ENCODE measurements at places on chromosomes 7 and 10.

DNA sequence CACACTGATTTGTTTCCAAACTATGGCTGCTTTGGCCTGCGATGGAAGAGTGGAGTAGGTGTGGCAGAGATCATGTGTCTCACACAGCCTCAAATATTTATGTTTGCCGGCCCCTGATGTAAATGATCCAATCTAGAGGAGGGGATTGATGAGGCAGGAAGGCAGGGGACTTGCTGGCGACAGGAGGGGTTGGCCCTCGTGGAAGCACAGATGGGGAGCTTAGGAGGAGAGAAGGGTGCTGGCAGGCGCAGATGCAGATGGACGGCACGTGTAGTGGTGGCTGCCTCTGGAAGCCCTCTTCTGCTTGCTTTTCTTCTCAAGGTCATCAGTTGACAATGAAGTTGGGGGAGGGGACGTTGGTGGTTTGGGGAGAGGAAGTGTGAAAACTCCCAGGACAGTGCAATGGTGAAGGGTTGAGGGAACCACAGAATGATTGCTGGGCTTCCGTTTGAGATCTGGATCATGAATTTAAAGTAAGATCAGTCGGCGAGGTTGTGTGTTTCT lies 15.4 kb downstream of the COL13A1 start:
- no peak for ATAC-seq

DNA sequence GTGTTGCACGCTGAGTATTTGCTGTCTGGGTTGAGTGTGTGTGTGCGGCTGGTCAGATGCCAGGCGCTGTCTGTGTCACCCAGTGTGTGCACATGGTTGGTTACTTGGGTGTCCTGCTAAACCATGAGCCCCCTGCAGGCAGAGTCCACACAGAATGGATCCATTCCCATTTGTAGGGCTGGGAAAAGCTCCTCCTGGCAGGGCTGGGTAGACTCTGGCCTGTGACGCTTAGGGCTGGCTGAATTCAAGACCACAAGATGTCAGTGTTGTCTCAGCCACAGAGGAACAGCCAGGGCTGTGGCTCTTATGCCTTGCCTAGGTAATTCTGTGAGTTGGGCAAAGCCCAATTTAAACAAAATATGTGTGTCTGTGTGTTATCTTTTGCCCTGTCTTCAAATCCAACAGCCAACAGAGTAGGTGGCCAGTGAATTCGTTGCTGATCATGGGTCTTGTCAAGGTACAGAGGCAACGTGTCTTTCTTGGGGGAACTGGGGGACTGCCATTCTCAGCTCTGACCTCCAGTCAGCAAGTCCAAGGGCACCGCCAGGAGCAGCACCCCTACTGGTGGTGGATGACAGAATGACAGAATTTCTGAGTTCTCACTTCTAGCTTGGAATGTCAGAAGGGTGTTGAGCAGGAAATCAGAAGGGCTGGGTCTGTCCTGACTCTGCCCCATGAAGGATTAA lies 285.1 kb downstream of the CCSER2 start:
- ATAC-seq = peak; percentile 19

DNA sequence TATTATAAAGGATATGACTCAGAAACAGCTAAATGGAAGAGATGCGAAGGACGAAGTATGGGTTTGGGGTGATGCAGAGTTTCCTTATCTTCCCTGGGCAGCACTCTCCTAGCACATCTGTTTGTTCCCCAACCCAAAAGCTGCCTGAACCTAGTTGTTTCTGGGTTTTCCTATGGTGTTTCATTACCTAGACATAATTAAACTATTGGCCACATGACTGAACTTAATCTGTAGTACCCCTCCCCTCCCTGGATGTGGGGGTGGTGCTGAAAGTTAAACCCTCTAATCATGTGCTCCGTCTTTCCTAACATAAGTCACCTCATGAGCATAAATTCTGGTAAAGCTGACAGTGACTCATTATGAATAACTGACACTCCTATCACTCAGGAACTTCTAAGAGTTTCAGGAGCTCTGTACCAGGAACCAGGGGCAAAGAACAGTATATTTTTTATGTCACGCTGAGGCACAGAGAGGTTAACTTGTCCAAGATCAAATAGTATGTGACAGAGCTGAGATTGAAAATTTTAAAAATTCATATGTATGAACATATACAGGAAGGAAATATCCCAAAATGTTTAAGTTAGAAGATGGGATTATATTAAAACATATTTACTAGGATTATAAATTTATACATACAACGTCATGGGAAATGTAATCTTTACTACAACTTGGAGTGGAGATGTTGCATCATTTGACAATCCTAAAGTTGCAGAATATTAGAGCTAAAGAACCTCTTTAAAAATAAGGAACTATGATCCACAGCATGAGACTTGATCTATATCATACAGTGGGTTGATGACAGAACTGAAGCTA lies 4.8 kb downstream of the STRIP2 start:
- peak; percentile 82 for ATAC-seq

GRCh38 chr7:90216080-90216674 lies 4.6 kb downstream of the STEAP2 start:
- ATAC-seq = no peak

- no peak for ATAC-seq
Observed at GRCh38 chr7:21192657-21193056, 235.2 kb upstream of the SP4 start.

- no peak for ATAC-seq
Observed at GRCh38 chr10:23968301-23968700, 240.6 kb upstream of the KIAA1217 start.

DNA sequence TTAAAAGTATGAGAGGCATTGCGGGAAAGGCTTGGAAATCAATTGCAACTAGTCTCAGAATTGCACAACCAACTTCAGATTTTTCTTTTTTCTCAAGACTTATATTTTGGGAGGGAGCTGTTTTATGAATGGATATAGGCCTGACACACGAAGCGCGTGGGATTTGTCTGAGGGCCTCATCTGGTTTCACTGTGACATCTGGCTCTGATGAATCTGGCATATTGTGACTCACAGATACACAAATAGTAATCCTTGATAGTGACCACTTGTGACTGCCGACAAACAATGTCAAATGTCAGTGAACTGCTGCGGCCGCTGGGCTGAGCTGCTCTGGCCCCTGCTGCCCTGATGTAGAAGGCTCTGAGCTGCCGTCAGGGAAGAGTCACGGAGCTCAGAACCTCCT lies 655.1 kb downstream of the INHBA start:
- ATAC-seq = no peak

DNA sequence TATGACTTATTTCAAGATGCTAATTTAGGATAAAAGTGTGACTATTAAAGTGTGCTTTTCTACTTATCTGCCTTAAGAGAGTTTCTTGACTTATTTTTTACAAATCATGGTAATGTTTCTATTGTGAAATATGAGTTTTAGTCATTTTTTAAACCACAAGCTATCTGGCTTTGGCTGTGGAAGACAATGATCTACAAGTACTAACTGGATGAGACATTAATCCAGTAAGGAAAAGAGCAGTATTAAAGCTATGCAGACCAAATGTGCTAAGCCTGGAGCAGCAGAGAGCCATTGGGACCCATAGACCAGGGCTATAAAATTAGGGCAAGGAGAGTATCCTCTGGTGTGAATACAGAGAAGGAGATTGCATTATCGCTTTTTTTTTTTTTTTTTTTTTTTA lies 92.4 kb downstream of the SEMA3A start:
- ATAC-seq = no peak

DNA sequence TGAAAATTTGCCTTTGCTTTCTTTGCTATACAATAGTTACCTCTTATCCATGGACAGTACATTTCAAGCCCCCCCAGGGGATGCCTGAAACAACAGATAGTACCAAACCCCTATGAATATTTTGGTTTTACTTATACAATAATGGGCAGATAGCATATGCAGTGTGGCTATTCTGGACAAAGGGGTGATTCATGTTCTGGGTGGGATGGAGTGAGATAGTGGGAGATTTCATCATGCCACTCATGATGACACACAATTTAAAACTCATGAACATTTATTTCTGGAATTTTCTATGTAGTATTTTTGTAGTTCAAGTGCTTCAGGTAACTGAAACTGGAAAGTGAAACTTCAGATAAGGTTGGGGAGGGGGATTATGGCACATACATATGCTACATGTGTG lies 12.0 kb downstream of the STARD3NL start:
- no peak for ATAC-seq

DNA sequence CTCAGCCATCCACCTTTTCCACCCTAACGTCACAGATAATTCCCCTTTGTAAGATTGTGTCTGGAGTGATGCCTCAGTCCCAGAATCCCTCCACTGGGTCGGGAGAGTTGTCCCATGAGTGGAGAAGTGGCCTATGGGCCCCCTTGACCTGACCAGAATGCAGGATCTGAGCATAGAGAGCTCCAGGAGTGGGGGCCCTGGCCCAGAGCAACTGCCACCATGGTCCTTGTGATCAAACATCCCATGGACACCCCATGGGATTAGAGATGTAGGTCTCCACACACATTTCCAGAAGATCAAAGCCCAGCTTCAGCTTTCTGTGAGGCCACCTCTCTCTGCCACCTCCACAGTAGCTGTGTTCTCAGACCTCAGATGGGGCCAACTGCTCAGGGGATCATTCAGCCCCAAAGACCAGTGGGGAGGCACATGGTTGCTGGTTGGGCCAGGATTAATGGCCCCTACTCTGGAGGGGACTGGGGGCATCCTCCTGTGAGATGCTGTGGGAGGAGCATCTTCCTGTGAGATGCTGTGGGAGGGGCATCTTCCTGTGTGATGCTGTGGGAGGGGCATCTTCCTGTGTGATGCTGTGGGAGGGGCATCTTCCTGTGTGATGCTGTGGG lies 28.5 kb upstream of the DPYSL4 start:
- peak; percentile 52 for ATAC-seq

DNA sequence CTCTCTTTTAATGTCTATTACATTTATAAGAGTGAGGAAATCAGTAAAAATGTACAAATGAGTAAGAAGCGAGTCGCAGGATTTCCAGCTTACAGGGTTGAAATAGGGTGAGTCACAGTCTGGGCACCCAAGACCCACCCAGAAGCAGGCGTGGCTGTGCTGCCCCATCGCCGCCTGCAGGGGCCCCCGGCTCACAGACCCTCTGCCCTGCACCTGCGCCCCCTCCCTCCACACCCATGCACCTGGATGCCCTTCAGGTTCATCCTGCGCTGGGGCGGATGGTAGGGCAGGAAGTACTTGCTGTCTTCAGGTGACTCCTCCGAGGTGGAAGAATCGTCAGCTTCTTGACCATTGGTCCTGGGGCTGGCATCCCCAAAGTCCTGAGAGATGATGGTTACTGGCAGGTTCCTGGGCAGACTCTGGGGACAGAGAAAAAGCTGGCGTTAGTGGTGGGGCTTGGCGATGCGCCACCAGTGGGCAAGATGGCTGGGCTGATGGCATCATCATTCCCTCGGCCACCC lies 90.2 kb upstream of the GNA12 start:
- ATAC-seq = peak; percentile 63

DNA sequence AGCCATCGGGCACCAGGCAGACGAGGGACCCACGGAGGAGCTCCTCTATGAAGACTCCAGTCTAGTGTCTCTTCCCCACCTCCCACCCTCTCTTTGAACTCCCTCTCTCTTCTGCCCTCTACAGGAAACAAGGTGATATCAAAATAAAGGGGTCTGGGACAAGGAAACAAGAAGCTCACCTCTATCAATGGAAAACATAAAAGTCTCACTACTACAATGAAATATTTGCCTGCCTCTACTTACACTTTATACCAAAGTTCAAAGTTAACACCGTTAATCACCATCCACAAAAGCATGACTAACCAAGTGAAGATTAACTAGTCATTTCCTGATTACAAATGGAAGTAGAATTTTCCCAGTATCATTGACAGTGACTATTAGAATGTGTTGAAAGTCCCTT lies 82.2 kb downstream of the PARD3 start:
- ATAC-seq = no peak

DNA sequence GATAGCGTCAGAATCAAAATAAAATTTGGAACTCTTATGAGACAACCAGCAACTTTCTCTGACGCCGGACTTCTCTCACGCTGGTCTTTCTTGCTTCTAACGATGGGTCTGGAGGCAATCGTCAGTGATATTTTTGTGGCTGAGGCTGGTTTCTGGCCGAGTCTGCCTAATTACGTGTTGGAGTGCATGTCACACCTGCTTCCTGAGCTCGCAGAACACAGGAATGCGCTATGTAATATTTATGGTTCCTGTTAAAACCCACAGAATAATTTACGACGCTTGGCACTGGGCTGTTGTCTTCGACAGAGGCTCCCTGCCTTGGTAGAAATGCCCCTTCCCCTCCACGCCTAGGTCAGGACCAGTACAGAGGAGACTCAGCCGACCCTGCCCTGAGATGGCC lies 64.9 kb downstream of the NPTX2 start:
- no peak for ATAC-seq

DNA sequence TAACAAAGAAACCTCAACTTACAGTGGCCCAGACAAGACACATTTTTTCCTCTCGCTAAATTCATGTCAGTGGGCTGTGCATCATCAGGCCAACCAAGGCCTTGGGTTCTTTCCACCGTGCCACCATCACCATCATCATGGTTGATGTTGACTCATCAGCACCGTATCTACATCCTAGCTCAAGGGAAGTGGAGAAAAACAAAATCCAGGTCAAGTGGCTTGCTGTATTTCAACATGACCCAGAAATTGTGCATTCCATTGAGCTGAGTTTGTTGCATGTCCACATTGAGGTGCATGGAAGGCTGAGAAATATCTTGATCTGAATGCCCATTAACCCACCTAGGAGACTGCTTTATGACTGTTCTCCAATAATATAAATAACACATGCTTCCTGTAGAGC lies 312.4 kb upstream of the CDC14C start:
- no peak for ATAC-seq

DNA sequence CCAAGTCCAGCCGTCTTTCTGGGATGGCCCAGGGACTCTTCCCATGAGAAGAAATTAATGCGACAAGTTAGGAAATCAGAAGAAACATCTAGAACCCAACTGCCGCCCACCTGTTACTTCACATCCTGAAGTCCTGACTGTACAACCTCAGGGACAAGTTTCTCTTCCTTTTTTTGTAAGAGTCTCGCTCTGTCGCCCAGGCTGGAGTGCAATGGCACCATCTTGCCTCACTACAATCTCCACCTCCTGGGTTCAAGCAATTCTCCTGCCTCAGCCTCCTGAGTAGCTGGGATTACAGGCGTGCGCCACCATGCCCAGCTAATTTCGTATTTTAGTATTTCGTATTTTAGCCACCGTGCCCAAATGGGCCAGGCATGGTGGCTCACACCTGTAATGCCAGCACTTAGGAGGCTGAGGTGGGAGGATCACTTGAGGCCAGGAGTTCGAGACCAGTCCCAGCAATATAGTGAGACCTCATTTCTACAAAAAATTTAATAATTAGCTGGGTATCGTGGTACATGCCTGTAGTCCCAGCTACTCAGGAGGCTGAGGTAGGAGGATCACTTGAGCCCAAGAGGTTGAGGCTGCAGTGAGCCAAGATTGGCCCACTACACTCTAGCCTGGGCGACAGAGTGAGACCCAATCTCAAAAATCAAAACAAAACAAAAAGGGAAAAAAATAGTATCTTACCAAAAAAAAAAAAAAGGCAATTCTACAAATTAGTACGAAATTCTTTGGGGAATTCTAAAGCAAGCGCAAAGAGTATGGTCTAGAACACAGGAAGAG lies 20.8 kb downstream of the LAT2 start:
- ATAC-seq = no peak

GRCh38 chr10:78552261-78552811 lies 516.4 kb upstream of the ZMIZ1 start:
- ATAC-seq = no peak

- ATAC-seq = no peak
Observed at GRCh38 chr10:120966657-120967045, 115.5 kb downstream of the WDR11 start.

GRCh38 chr10:118107541-118107940 lies 60.8 kb upstream of the RAB11FIP2 start:
- ATAC-seq = peak; percentile 34

Data from activated T-helper 17 cell treated with anti-CD3 and anti-CD28 coated beads, Interleukin-2, amount 50 U/mL, for 72 hours (primary cell).